Stimulated activated memory B cell treated with anti-CD40 and anti-IgM and Interleukin-4, amounts not matched to agents 10 μg/mL and 1 μg/mL and 100 μg/mL, for 72 hours (primary cell): ENCODE measurements at places on chromosomes 1 and 21.

- peak; percentile 81 for ATAC-seq
Measured at GRCh38 chr1:1063945-1064831, 9.9 kb downstream of the RNF223 start.

GRCh38 chr21:37208056-37208721, 58.9 kb downstream of the VPS26C start:
- ATAC-seq, result peak; percentile 88

DNA sequence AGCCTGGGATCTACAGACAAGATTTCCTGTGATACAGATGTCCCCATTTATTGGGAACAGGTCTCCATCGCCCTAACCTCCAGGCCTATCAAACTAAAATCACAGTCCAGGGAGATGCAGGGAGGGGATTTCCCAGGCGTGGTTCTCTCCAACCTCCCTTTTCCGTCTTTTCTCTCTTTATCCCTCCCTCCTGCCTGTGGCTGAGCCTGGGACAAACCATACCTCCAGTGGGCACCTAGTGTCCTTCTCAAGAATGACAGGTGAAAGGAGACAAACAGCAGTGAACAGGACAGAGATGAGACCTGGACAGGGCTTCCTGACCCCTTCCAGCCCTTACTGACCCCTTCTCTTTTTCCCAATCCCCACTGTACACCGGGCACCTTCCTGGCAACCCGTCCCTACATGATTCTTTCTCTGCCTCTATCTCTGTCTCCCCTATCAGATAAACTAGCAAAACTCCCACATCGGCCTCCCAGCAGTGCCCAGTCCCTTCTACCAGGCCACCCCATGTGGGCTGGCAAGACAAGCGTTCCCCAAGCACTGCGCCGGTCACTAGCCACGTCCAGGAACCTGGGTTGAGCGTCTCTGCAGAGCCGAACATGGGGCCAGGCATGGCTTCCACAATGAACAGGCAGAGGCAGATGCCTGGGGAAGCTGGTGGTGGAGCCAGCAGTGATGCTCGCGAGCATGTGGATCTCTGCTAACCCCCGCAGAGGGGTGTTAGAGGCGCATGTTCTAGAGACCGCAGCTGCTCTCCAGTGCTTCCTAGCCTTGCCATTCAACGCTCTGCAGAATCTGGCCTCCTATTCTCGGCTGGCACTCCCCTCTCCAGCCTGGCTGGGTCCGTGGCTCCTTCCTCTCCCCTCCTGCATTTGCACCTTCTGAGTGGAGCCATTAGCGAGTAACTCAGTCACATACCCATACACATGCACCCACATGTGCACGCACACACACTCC, 54.7 kb downstream of the ELK4 start:
- ATAC-seq, result no peak

- ATAC-seq, result peak; percentile 40
Measured at GRCh38 chr1:183218971-183219615, 33.0 kb downstream of the LAMC2 start.

- no peak for ATAC-seq
Measured at GRCh38 chr1:62245201-62245600, 50.6 kb downstream of the L1TD1 start.

DNA sequence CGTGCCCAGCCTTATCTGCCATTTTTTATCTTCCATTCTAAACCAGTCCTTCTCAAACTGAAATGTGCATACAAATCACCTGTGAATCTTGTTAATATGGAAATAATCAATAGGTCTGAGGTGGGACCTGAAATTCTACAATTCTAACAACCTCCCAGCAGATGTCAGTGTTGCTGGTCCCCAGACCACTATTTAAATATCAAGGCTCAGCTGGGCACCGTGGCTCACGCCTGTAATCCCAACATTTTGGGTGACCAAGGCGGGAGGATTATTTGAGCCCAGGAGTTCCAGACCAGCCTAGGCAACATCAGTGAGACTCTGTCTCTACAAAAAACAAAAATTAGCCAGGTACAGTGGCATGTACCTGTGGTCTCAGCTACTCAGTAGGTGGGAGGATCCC, 4.1 kb downstream of the UQCRHL start:
- ATAC-seq, result peak; percentile 60

DNA sequence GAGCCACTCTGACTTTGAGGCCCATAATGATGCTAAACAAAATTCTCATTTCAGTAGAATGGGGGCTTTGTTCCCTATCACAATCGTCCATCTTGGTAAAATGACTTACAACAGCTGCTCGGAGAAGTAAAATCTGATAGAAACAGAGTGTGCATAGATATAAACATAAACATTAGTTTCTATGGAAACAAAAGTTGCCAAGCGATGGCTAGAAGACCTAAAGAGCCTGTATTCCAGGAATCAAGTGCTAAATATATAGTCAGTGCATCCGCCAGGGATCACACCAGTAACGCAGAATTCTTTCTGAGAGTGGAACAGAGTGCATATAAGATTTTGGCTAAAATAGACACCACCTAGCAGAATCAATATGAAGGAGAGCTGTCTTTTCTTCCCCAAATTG, 91.2 kb upstream of the KAZN start:
- ATAC-seq, result no peak

- ATAC-seq, result no peak
Measured at GRCh38 chr1:10943991-10944730, 68.3 kb upstream of the TARDBP start.

DNA sequence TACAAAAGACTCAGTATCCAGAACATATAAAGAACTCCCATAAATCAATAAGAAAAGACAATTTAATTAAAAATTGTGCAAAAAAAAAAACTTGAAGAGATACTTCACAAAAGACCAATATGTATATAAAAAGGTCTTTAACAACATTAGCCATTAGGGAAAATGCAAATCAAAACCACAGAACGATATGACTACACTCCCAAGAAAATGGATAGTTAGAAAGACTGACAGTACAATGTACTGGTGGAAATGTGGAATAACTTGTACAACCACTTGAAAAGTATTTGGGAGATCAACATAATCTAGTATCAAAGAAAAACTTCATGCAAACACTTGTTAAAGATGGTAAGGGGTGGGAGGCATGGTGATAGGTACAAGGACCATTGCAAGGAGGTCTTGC, 3.9 kb upstream of the CLCA1 start:
- ATAC-seq, result no peak

DNA sequence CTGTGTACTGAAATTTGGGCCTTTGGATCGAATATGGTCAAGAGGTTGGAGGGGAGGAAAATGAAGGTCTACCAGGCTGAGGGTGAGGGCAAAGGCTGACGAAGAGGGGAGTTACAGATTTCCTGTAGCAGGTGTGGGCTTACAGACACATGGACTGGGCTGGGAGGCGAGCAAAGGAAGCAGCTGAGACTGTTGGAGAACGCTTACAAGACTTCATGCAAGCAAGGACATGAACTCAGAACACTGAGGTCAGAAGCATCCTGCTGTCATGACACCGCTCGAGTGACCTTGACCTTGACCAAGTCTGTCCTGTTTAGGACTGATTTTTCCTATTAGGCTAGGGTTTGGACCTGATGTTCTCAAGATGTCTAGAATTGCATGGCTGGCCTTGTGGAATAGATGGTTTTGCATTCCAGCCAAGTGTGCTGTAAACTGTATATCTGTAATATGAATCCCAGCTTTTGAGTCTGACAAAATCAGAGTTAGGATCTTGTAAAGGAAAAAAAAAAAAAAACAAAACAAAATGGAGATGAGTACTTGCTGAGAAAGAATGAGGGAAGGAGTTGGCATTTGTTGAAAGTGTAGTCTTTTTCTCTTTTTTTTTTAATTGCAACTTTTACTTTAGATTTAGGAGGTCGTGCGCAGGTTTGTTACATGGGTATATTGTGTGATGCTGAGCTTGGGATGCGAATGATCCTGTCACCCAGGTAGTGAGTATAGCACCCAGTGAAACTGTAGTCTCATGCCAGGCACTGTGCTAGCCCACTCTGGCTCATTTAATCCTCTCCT, 5.8 kb downstream of the ELF3 start:
- no peak for ATAC-seq
